ENCODE measurements at places on chromosomes 3 and 15.

GRCh38 chr3:71062952-71063772, 520.4 kb downstream of the FOXP1 start:
- DNase-seq, result no peak

DNA sequence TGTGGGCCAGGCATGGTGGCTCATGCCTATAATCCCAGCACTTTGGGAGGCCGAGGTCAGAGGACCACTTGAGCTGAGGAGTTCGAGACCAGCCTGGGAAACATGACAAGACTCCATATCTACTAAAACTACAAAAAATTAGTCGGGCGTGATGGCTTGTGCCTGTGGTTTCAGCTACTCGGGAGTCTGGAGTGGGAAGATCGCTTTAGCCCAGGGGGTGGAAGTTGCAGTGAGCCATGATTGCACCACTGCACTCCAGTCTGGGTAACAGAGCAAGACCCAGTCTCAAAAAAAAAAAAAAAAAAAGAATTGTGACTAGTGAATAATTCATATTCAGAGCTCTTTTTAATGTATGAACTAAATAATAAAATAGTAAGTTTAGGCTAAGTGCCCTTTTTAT, 87.8 kb upstream of the TSEN2 start:
- no peak for DNase-seq

- no peak for DNase-seq
Observed at GRCh38 chr3:177837951-177838655, 640.8 kb upstream of the TBL1XR1 start.

DNA sequence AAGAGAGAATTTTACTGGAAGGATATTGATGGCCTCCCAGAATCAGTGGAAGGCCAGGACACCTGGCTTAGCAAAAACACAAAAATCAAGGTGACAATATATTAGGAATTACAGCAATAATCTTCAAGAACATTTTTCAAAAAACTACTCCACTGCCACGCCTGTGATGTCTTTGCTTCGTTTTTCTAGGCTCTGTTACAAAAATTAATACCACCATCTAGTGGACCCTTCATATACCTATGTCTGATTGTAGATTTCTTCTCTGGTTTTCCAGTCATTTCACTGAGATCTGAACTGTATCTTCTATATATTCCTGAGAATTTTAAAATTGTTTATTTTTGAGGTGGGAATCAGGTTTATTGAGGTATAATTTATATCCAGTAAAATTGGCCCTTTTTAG, 5.6 kb upstream of the SLC33A1 start:
- DNase-seq, result no peak

DNA sequence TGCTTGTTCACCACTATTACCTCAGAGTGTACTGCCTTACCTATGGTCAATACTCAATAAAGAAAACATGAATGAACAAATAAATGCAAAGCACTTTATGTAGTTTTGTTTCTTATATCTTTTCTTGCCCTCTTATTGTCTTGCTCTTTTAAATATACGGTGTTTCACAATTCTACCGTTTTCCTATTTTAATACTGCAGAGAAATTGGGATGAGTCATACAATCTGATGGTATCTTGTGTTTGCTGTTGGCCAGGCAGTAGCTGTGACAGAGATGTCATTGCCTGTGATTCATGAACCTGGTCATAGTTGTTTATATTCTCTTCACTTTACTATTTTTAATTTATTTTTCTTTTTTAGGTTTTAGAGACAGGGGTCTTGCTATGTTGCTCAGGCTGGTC, 48.3 kb downstream of the SERP1 start:
- DNase-seq, result no peak
